ENCODE measurements at places on chromosomes 2 and 18.

DNA sequence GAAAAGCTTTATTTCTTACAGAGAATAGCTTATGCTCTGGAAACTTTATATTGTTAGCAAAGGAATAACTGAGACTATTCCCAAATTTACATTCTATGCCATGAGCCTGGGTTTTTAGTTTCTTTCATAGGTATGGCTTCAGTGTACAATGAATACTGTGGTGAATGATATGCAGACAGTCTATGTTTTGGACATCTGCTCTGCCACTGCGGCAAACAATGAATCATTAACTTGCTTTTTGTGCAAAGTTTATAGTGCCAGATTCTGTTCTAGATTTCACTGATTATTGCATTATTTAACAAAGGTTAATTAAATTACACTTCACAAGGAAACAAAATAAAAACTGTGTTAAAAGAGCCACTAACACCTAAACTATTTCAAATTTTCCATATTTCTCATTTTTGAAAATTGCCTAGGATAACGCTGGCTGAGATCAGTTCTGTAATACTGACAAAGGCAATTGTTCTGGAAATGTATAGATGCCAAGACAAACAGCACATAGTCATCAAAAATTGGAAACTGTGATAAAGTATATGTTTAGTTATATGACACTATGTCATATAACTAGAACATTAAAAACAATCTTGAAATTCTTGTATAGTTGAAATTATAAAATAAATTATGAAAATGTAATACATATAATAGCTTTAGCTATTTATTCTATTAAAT lies 74.7 kb downstream of the ITSN2 start:
- DNase-seq: no peak

- DNase-seq: no peak
Observed at GRCh38 chr2:55025627-55026026, 24.6 kb downstream of the RTN4 start.

DNA sequence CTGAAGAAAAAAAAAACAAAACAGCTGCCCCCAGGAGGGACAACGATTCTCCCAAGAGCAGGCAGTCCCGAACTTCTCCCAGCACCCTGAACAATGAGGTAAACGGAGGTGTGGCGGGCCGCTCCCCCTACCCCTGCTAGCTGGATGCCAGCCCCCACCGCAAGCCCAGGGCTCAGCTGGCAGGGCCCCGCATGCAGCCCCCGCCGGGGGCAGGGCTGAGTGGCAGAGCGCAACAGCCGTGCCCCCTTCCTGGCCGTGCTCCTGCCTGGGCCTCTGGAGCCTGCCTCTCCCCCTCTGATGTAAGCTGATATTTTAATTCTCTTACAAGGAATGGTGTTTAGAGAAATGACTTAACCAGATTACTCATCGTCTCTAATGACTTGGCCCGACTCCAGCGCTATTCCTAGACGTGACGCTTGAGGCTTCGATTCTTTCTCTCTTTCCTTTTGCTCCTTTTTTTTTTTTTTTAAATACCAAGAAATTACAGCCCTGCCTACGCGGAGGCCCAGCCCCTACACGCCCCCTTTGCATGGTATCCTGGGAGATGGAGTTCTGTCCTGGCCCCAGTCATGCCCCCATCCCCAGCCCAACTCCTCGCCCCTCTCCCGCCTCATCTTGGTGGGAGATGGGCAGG lies 4.6 kb upstream of the ARID5A start:
- peak; percentile 75 for DNase-seq

DNA sequence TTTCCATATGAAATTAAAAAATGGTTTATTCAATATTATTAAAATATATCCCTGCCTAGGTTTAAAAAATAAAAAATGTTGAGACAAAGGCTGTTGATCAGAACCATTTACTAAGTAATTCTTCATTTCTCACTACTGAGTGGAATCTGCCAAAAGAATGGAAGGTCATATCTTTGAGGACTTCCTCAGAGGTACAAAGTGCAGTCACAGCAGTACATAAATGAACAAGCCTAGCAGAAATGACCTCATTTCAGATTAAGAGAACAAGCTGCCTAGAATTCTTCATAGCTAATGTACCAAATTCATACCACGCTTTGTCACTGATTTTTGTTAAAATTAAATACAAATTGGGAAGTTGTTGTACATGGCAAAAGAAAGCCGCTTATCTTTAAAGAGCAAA lies 318.9 kb upstream of the TFPI start:
- no peak for DNase-seq

GRCh38 chr2:240926516-240927389 lies 20.6 kb downstream of the CROCC2 start:
- DNase-seq: no peak

- no peak for DNase-seq
Observed at GRCh38 chr18:42052122-42052708, 97.2 kb downstream of the PIK3C3 start.

DNA sequence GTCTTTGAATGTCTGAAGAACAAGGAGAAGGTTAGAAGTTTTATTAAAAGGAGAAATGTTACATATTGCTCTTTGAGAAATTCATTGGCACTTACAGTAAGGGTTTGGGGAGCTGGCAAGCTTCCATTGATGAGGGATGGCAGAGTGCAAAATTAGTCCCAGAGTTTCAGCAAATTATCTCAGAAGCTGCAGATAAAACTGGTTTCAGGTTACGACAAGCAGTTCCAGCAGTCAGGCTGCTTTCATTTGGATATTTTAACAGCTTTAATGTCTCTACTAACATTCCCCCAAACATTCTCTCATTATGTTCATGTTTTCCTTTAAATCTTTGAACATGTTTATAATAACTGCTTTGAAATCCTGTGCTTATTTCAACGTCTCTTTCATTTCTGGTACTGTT lies 153.1 kb downstream of the TTC27 start:
- no peak for DNase-seq
